ENCODE measurements at places on chromosomes 2 and 18.

DNA sequence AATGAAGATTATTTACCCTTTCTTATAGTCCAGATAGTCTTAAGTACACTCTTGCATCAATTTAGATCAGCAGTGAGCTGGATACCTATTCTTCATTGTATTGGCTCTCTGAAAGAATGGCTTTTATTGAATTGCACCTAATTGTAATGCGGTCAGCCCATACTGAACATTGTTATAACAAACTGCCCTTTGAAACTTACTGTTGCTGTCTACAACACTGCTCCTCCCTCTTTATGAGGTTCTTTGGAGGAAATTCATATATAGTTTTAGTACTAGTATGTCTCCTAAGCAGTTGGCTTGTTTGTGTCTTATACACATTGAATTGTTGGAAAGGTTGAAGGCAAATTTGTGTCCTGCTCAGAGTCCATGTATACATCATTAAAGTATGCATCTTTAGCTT lies 66.5 kb upstream of the UGP2 start:
- no peak for DNase-seq

DNA sequence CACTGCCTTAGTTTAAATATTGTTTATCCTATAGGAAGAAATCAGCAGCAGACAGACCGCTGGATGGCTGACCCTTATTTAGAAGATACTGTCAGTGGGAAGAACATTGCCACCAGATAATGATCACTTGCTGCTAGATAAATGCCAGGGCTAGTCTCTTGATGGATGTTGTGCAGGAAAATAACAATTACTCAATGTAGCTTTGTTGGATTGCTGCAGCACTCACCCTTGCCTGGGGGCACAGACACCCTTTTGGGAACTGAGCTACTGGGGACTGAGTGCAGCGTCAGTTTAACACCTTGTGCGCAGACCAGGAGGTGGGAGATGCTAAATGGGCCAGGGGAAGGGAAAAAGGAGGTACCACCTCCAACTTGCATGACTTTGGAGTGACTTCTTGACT lies 64.2 kb upstream of the CAPN13 start:
- DNase-seq, result no peak

- no peak for DNase-seq
These were observed 8.0 kb upstream of the MBP start for GRCh38 chr18:77140439-77141109.

DNA sequence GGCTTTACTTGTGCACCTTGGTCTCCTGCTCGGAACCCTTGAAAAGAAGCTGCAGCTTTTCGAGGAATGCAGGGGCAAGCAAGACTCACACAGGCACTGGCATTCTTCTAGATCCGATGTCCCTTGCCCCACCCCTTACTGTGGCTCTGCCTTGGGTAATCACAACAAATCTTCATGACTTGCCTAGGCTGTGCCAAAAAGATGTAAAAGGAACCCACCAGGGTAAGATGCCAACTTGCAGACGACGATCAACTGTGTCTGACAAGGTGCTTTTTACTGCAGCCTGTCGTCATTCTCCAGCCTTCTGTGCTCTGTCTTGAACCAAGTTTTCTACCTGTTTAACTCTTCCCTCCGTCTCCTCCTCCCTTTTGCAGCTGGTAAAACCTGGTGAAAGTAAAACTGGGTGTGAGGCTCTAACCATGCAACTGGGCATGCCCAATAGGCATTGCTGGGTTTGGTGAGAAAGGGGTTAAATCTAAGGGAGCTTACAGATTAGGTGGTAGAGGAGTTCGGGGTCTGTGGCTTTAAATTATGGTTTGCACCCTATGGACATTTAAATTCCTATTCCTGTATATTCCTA lies 909 bp upstream of the NRXN1 start:
- DNase-seq, result no peak

DNA sequence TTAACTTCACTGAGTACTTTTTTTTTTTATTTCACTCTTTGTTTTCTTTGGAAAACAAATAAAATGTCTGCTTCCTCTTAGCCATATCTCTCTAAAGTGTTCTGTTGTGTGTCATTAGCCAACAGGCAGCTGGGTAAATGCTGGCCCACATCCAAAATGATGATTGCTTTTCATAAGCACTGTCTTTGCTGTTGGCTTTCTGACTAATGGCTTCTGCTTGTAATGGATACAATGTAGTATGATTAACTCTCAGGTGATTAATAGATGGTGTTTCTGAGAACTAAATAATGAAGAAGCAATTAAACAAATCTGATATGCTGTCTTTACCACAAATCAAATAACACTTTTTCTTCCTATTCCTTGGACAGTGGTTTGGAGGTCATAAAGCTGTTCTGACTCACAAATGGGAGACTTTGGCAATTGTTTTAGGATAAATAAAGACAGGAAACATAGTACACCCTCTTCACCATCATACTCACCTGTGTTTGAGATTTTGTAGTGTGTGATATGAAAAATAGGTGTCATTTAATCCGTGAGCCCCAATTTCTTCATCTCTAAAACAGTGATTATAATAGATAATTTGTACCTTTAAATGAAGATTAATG lies 888.4 kb downstream of the TSN start:
- peak; percentile 98 for DNase-seq

Measured in NCI-H1105 treated with DMSO at 0.1 percent for 48 hours (cell line).